Foreskin fibroblast (primary cell): ENCODE measurements at places on chromosomes 16 and 17.

- DNase-seq: peak; percentile 93
Observed at GRCh38 chr16:31071861-31072260, 2.2 kb downstream of the ZNF668 start.

GRCh38 chr16:80664786-80665185 lies 124.0 kb downstream of the DYNLRB2 start:
- no peak for DNase-seq

DNA sequence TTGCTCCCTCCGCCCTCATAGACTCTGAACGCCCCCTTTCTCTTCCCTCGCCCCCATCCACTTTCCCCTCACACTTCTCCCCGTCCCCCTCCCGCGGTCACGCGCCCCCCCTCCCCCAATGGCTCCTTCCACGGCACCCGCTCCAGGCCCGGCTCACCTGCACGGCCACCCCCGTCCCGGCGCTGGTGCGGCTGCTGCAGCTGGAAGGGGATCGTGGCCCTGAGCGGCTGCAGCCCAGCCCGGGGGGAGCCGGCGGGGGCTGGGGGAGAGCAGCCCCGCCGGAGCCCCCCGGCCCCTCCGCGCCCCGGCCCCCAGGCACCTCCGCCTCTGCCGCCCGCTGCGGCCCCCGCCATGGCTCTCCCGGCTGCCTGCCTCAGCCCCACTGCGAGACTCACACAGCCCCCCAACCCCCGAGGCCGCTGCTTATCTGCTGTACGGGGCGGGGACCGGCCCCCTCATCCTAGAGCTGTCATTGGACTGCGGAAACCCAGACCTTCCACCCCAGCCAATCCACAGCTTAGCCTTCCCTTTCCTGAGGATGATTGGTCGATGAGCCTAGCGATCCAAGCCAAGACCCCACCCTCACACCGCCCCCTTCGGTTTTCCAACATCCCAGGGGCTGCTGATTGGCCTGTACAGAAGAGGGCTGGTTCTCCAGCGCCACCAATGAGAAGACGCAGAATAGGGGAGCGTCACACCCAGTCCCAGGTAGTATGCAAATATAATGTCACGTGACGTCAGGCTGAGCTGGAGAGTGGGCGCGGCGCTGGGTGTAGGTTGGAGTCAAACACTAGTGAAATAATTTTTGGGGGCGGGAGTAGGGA lies at the start of gene FAM117A:
Gene FAM117A, minus strand, starts transcription at position 397 of the 824 bp plus-strand sequence. Its CDS starts 44 bp downstream, at position 353.
- peak; percentile 98 for DNase-seq

DNA sequence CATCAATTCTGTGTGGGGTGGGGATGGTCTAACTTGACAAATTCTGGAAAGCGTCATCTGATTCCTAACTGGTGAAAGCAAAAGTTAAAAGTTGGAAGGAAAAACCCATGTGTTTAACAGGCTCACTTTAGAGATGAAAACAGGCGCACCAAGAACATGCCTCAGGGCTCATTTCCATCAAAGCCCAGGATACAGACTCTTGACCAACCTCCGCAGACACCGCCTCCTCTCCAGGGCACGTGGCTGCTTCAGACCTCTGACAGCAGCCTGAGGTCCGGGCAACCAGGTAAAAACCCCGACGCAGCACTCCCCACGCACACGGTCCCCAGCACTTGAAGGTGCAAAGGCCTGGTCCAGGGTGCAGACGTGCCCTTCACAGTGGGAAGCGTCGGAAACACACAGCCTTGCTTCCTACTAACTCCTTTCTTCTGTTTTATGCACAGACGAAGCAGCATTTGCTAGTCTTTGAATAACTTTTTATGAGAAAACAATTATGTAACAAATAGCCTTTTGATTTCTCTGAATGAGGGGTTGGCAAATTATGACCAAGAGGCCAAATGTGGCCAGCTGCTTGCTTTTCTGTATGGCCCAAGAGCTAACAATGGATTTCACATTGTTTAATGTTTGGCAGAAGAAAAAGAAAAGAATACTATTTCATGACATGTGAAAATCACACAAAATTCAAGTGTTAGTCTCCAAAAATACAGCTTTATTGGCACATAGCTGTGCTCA lies 44.2 kb upstream of the TRAP1 start:
- no peak for DNase-seq

DNA sequence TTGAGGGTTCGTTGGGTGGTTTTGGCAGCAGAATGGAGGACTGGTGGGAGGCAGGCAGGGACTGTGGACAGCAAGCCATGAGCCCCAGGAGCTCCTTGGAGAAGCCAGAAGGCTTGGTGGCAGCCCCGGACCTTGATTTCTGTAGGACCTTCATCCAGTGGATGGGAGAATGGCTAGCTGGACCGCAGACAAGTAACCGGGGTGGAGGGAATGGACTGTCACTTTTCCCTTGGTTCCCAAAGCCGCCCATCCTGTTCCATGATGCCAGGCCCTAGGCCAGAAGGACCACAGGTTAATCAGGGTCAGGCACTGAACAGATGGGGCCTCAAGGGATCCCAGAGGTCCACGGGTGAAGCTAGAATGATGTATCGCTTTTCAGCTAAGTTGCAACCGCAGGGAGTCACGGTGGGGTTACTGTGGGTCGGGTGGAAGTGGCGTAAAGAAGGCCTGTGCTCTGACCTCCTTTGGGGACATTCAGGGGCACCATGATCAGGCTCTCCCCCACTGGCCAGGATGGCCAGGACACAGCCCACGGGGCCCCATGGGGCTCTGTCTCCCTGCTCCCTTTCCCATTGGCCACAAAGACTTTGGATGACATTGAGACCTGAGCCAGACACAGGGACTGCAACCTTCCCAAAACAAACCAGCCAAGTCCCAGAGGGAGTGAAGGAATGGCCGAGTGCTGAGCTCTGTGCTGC lies 66.9 kb upstream of the MRTFB start:
- DNase-seq: no peak

- peak; percentile 39 for DNase-seq
Observed at GRCh38 chr17:49787884-49788477, 500 bp upstream of the KAT7 start.
